ENCODE measurements at places on chromosomes 2 and 18.
A peak's percentile ranks its signal among the peaks of the same experiment; 100 is the strongest.

DNA sequence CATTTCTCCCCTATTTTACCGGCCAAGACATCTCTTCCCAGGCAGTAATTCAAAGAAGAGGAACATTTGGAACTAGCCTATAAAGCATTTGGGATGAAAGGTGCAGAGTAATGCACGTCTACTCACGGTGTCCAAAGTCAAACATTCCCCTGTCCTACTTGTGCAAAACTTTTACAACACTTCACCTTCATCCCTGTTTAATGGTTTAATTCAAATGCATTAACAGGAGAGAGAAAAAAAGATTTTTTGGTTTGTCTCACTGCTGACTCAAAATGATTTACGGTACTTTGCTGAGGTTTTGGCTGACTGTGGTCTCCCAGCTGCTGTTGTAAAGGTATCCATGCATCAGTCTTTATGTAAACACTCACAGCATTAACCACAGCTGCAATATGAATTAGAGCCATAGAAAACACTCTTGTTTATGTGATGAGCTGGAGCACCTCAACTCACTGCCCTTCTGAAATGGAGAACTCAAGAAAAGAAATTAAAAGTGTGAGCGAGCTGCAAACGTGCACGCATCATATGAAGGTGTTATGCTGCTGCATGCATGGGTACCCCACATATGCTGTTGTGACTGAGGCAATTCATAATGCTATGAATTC, 220.5 kb downstream of the PIEZO2 start:
- no peak for DNase-seq

DNA sequence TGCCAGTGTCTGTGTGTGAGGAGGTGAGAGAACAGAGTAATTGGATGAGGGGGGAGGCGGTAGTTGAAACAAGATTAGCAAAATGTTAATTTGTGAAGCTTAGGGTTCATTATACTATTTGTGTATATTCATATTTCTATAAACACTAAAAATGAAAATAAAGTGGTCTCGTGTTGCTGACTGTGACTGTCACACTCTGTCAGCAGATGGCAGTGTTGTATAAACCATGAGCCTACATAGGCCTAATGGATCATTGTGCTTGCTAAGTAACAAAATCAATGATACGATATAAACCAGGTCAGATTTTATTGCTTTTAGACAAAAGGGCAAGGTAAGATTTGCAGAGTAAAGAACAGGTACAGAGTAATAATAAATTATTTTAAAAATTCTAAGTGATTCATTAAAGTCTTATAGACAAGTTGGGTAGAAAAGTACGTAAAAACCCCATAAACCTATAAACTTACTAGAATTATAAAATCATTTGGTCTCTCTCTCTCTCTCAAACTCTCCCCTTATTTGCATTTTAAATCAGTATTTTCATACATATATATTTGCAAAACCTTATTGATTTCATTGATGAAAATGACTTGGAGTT, 182.7 kb downstream of the RPIA start:
- DNase-seq, result peak; percentile 45

DNA sequence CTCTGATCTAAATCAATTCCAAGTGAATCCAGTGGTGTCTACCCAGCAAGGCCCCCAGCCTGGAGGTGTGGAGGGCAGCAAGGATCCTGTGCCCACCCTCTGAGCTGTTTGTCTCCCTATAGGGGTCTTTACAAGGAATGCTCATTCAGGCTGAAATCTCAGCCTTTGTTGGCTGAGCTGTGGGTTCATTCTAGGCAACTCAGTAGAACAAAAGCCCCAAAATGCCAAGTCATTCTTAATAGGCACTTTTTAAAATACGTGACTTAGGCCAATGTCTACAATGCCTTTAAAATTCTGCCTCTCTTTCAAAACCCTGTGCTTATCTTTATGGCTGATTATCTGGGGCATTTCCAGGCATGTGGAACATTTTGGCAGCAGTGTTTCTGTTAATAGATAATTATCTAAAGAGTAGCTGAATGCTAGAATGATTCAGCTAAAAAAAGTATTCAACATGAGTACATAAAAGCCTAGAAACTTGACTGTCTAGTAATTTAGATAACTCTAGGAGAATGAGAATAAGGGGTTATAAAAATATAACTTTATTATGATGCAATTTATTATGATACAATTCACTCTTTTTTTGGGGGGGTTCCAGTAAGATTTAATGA, 7.4 kb downstream of the UGT1A6 start:
- DNase-seq, result no peak

DNA sequence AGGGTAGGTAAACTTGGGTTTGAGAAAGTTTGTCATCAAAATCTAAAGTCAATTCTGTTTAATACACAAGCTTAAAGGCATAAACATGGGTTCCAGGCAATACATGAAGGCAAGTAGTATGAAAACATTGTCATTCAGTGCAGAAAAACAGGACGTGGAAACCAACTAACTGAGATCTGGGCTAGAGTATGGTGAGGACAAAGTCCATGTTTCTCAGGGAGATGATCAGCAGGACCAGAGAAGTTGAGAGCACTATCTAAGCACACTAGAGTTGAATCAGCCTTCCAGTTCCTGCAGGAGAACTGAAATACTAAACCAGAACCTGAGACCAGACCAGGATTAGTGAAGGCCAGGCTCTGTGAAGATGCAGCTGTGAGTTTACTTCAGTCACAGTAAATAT, 302.8 kb upstream of the CRIM1 start:
- no peak for DNase-seq

DNA sequence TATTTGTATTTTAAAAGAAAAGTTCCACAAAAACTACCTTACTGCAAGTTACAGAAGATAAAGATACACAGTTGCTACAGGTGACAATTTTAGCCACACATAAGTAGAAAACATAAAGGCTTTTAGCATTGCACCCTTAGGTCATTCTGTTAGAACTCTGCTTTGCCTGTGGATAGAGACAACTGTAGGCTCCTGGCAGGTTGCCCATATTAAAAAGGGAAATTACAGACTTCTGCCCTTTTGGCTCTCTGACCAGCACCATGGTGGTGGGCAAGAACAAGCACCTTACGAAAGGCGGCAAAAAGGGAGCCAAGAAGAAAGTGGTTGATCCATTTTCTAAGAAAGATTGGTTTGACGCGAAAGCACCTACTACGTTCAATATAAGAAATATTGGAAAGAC, 223.3 kb downstream of the MC4R start:
- no peak for DNase-seq

DNA sequence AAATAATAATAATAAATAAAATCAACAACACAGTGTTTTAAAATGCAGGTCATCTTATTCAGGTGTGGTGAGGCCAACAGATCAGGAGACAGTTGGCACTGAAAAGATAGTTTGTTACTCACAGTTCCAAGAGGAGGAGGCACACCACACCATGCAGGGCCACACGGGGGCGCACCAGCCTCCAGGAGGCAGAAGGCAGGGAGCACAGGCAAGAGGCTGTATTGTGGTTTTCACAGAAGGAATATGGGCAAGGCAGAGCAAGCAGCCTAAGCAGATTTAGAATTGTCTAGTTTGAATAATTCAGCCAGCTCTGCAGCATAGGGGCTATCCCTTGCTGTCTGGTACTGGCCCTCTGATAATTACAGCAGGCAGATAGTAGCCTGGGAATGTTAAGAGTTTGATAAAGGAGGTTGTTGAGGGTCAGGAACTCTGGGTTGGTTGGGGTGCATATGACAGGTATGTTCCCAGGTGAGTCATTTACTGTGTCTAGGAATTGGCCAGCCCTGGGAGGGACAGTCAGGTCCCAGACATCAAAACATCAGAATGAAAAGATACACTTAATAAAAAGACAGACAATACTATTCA, 31.3 kb downstream of the KIAA2012 start:
- no peak for DNase-seq

DNA sequence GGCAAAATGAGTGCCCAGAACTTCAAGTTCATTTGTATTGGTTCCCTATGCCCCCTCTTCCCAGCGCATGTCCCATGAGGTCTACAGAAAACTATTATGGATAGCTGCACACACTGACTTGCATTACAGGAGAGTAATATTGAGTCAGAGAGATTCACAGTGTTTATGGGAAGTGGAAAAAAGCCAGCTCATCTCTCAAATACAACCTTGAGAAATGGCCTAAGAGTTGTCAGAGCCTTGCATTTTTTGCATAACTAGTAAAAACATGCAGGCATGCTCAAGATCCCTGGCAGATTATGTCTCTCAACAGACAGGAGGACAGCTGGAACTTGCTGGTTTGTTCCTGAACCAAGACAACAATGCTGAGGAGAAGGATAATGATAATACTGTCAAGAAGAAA, 1292.8 kb downstream of the DSC3 start:
- no peak for DNase-seq

DNA sequence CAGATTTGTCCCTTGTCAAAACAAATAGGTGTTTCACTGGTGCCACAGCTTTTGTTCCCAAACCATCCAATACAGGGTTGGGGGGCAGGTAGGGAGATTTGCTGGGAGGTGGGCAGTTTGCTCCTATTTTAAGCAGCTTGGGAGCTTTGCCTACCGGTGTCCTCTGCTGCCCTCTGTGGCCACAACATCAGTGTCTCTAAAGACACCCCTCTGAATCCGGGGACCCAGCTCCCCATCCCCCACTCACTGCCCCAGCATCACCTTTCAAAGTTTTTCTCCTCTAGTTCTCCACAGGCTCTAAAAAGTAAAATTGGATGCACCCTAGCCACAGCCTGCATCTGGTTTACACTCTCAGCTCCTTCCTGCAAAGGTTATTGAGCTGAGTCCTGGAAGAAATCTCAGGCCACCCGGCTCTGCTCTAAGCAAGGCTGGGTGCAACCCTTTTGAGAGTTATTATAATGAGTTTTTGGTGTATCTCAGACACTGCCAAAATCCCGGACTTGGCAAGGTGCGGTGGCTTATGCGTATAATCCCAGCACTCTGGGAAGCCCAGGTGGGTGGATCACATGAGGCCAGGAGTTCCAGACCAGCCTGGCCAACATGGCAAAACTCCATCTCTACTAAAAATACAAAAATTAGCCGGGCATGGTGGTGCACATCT, 2.9 kb upstream of the EPAS1 start:
- no peak for DNase-seq

DNA sequence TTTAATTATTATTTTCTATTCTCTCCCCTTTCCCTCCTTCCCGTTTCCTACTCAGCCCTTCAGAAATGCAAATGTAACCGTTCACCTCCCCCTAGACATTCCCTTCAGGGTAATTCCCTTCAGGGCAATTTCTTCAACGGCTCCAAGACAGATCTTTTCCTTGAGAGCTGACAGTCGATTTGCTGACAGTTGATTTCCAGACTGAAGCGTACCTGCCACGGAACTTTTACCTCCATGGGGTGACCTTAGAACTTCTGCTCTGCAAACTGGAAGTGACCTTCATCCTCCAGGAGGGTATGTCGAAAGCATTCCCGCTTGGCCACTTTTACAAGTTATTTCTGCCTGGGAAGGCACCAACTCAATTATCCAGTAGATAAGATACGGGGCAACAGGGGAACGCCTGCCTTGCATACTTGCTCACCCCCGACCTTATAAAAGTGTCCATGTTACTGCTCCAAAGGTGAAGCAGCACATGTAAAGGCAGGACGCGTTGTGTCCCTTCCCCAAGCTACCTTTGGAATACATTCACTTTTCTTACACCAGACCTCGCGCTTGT, 18.5 kb downstream of the B3GNT7 start:
- no peak for DNase-seq

GRCh38 chr2:71830497-71831192, 317.0 kb downstream of the CYP26B1 start:
- no peak for DNase-seq

- DNase-seq, result no peak
Measured at GRCh38 chr2:195055996-195056395, 601.0 kb upstream of the SLC39A10 start.

DNA sequence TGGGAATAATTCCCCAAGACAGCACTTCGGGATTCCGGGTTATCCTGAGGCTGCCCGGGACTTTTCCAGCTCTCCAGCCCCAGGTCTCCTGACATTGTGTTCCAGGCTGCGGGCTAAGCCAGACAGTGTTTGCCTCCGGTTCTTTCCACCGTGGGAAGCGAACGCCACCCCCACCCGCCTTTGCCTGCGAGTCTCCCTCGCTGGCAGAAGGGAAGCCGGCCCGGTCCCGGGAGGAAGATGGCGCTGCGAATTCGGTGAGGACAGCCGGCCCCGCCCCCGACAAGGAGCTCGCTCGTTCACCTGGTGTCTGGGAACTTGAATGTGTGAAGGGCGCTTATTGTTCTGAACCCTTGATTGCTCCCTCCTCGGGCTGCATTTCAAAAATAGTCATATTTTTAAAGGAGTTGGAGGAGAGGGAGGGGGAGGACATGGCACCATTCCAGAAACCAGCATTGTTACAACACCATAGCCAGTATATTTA, 2.9 kb downstream of the LRATD1 start:
- DNase-seq, result no peak

GRCh38 chr2:28349546-28350165, 43.0 kb upstream of the FOSL2 start:
- no peak for DNase-seq

All from CD4-positive, alpha-beta T cell treated with Interleukin-15 for 4 hours (primary cell).